ENCODE measurements at places on chromosomes 6 and 20.

DNA sequence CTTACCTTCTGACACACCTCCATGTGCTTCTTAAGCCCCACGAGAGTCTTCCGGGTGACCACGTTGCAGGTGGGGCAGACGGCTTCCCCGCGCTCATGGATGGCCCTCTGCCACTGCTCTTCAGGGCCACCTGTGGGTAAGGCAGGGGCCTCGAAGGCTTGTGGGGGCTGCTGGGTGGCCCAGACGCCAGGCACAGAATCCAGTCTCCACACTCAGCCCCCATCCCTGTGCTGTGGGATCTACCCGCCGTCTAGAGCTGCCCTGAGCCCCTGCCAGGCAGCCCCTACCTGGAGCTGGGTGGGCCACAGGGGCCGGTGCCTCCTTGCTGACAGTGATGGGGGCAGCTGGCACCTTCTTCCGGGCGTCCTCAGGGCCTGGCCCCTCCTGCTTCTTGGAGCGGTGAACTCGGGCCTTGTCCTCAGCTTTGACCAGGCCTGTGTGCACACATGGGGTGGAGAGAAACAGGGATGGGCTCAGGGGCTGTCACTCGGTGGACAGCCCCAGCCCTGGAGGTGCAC is 5.9 kb downstream of the ZNF512B start:
- ATAC-seq, result no peak

- ATAC-seq, result no peak
Measured at GRCh38 chr20:10508468-10509251, 73.6 kb downstream of the SLX4IP start.

- no peak for ATAC-seq
Measured at GRCh38 chr20:34064286-34064685, 47.8 kb downstream of the EIF2S2 start.

DNA sequence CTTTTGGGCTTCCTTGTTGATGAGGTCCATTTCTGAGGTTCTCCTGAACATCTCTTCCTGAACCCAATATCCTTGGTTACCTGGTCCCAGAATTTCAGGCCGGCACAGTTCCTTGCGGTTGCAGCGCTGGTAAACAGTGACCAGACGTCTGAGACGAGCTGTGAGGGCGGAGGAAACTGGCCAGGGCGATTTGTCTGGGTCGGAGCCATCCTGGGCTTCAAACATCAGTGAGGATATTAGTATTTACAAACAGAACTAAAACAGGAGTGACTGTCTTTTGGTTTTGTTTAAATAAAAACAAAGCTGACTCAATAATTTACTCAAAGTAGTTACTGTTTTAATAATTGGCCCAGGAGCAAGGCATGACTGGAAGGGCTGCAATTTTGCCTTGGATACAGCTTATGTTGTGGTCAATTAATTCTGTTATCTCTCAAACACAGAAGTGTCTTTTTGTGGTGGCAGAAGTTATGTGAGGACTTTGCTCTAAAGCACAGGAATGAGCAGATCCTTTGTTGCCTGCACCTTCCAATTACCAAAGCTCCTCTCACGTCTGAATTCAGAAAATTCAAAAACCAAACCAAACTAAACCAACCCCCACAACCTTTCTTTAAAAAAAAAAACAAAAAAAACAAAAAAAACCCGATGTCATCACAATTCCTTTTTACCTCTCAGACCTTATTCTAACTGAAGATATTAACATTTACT is 58.7 kb upstream of the EMILIN3 start:
- ATAC-seq, result no peak

- no peak for ATAC-seq
Measured at GRCh38 chr6:169064194-169064593, 189.5 kb downstream of the THBS2 start.
